LHCN-M2 (cell line): ENCODE measurements at places on chromosomes 7 and 10. TPM values are rescaled to one million over a fixed set of nuclear protein-coding genes. Genes with fewer than 3 reads are reported as not detected.

Gene SH2B2
- total RNA-seq, result 11.9 and 25.8 TPM in 2 replicates

Gene CRHR2
- total RNA-seq, result not detected in 2 replicates

Gene POM121L12
- not detected in 2 replicates for total RNA-seq

Gene VAX1
- total RNA-seq, result not detected in 2 replicates

Gene ERVW-1
- not detected in 2 replicates for total RNA-seq

Gene FAM25C
- not detected in 2 replicates for total RNA-seq

Gene AKR1B15
- 0.06 TPM in 1 of 2 replicates, not detected in the other for total RNA-seq

Gene FZD8
- total RNA-seq, result 4.1 and 4.2 TPM in 2 replicates

Gene ACTL6B
- total RNA-seq, result not detected in 2 replicates

Gene NEUROD6
- total RNA-seq, result not detected in 2 replicates

Gene FOXL3
- not detected in 2 replicates for total RNA-seq

Gene RBP4
- total RNA-seq, result 0.17 and 0.32 TPM in 2 replicates
